NCI-H2171 (cell line): ENCODE measurements at places on chromosomes 11 and 22.

DNA sequence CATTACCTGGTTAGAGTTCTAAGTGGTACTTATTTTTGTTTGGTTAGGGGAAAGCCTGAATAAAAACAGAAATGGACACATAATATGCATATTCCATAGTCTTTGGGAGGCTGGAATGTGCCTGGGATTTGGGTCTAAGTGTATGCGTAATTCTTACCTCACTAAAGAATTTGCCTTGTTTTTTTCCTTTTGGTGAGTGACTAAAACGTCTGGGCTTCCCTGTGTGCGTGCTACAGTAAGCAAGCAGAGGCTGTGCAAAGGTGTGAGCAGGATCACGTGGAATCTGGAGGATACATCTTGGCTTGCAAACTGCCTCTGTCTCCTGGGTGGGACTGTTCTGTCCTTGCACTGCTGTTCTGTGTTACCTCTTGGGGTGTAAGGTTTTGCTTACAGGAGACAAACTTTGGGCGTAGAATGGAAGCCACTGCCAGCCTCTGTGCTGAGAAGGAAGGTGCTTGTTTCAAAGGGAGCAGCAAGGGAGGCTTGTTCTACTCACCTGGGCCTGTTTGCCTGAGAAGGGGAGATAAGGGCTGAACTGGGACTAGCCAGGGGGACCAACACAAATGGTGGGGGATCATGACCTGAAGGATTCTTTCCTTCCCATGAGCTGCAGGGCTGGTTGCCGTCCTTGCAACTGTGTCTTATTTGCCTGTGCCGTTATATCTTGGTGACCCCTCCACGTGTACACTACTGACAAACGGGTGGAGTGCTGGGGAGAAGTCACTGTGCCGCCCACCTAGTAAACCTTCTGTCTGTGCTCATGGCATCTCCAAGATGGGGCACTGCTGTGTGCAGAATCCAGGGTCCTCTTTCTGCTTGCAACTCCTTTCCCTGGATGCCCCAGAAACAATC is 4.5 kb downstream of the NEAT1 start:
- no peak for DNase-seq

DNA sequence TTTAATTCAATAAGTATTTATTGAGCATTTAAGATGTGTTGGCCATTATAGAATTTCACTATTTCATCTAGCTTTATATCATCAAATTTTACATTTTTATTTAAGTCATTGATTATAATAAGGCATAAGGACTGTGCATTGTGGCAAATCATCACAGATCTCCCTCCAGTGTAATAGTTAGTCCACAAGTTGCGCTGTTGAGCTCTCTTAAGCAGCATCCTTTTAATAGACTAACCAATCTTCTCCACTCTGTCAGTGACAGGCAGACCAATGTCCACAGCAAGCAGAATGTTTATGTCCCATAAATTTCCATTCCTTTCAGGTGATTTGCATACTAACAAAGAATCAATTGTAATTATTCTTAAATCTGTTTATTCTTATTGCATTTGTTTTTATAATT is 595.3 kb upstream of the CCDC90B start:
- DNase-seq = no peak

- DNase-seq = no peak
These were observed 8.2 kb downstream of the UPB1 start for GRCh38 chr22:24503137-24503842.

DNA sequence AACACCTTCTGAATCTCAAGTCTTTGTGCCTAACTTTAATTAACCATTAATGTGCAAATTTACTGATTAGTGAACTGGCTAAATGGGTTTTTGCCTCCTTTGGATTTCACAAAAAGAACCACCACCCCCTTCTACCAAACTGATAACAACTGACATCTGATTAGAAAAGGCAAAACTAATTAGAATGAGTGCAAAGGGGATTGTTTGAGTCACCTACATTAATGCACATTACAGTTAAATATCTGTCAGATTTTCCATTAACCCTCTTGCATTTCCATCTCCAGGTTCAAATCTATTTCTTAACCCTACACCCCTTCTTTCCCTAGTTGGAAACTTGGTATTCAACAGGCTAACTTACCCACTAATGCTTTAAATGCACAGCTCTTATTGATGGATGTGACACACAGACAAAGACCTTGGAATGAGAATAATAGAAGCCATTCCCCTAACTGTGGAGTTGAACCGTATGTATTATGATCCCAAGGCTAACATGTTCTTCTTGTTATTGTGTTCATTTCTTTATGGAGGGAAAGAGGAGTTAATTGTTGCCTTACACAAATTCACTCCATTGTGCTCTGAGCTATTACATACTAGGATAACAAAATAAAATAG is 161.5 kb upstream of the MTMR2 start:
- no peak for DNase-seq

DNA sequence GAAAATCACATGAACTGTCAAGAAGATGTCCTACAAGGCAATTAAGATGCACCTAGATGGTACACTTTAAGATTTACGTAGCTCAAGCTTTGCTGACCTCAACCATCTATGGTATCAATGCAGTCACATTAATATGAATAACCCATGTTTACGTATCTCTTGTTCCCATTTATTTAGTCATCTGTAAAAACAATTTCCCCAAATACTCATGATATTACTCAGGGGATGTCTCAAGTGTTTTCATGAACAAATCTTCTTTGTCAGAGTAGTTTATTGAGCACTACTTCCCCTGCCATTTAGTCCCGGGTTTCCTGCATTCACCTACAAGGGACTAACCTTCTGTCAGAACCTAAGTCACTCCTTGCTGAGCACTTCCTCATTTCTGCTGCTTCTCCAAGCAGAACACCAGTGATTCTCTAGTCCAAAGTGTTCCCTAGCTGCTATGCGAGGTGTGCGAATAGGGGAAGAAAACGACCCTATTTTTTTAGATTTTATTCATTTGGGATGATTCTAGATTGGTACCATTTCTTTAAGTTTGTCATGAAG is 554.3 kb upstream of the LRRC4C start:
- DNase-seq = no peak
